ENCODE measurements at places on chromosomes 3 and 15.

DNA sequence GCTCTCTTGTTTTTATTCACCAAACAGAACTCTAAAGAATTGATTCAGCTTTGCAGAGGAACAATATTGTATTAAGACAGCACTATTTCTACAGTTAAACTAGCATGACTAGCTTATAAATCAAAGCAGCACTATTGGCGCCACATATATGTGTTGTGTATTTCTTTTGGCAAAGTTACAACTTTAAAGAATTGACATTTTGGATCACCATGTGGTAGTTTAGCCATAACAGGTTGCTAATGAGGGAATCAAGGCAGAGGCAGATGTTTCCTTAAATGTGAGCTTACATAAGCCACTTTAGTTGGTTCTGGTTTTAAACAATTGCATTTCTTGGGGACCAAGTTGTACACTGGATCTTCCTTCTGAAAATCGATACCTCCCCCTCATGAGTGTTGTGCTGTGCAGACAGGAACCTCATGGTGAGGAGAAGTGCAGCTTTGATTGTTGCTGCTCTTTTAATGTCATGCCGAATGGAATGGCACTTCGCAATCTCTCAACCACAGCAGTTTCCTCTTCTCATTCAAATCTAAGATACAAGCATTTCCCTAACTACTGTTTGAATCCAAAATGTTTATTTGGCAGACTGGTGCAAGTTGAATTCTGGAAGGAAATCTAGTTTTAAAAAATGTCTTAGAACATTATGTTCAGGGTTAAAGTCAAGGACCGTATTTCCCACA lies 151.2 kb downstream of the MYRIP start:
- DNase-seq = no peak

DNA sequence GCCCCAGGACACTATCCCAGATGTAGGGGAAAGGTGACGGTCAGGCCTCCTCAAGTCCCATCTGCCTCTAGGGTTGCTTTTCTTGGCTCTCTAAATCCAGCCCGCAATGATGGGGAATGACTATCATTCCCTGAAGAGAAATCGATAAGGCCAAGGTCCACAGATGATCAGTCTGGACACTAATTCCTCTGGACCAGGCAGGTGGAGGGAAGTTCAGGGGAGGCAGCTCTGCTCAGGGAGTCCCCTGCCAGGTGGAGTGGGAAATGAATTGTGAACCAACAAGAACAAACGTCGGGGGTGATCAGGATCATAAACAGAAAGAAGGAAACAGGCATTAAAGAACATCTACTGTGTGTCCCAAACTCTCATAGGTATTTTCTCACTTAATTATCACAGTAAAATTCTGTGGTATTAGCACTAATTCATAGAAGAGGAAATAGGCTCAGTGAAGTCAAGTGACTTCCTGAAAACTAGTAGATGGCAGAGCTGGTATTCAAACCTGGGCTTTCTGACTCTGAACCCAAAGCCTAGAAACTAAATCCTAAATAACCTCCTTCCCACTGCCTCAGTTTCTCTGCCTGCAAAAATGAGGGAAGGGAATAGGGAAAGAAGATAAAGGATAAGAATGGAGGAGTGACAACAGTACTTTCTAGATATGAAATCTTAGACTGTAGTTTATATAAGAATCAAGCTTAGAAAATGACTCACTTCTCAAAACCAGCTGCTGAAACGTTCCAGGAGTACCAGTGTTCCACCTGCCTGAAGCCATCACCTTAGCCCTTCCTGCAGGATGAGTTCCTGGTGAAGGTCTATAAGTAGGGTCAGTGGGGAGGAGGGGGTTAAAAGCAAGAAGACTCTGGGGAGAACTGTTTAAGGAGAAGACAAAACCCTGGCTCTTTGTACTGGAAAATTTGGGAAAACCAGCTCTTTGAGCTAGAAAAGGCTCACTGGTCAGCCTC lies 7.5 kb downstream of the BMF start:
- no peak for DNase-seq

DNA sequence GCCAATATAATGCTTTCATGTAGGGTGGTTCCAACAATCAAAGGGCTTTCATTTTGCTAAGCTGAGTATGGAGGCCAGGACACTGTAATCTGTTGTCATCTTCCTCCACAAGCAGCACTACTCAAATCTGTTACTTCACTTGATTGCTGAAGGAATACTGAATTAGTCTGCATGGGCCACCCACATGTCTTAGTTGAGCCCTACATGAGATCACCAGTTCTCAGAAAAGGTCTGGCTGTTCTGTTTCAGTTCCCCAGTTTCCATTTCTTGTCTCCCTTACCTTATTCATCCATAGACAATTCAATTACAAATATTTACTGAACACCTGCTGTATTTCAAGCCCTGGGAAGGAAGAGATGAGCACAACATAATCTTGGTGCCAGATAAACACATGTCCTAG lies 119.2 kb downstream of the FHIT start:
- DNase-seq = no peak

GRCh38 chr15:93124126-93124525 lies 35.1 kb upstream of the RGMA start:
- no peak for DNase-seq

DNA sequence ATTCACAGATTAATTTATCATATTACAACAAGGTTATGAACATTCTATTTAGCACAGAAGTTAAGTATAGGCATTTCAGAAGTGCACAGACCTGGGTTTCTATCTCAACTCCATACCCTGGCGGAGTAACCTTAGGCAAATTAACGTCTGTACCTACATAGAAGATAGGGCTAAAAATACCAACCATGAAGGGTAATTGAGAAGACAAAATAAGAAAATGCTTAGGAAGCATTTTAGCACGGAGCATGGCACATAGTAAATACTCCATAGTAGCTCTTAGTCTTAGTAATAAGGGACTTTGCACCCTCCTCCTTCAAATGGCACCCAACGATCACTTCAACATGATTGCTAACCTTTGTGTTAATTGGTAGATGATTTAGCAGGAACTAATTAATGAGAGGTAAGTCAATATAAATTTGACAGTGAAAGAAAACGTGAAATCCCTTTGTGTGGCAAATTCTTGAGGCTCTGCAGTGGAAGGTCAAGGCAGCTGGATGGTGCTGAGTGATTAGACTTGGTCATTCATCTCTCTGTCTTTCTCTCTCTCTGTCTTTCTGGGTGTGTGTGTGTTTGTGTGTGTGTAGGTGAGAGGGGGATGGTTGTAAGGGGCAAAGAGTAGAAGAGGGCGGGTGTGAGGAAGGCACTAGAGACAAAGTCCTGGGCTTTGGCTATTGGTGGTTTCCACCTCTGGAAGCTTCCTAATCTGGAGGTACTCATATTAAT lies 131.1 kb upstream of the PHLDB2 start:
- no peak for DNase-seq

DNA sequence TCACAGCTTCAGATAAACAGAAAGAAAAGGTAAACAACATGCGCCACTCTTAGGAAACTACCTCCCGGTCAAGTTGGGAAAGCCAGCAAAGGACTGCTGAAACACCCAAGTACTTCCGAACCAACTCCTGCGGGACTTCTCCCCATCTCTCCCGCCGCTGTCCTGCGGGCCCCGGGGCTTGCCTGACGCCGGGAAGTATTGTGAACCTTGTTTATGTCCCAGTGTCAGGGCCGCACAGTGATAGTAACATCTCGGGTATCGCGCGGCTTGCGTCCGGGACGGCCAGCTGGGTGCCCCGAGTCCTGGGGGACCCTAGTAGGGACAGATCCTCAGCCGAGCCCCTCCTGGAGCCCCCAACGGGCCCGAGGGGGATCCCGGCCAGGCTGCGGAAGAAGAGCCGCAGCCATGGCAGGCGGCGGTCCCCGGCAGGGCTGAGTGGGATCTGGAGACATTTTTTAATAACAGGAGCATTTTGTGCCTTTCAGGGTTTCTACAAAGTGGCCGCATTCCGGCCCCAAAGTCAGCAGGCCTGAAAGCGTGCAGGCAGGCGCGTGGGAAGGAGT lies 756 bp downstream of the CLPX start:
- DNase-seq = peak; percentile 72

DNA sequence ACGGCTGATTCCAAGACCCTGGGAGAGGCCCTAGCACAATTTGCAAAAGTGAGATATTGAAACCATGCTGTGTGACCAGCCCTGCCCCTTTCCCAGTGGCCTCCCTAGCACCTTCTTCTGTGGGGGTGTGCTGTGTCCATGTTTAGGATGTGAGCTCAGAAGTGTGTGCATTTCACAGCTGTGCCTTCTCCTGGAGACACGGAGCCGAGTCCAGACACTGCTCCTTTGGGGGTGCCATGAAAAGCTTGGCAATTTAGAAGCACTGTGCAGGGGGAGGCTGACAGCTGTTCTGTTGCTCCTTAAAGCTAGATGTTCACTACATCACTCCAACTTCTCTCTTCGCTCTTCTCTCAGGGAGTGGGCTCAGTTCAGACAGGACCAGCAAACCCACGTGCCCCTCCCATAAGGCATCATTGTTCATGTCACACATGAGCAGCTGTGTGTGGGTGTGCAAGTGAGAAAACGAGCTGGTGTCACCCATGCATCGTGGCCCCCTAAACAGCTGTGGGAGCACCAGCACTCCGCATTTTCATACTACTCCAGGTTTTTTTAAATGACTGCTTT lies 492.6 kb downstream of the GABRG3 start:
- no peak for DNase-seq

DNA sequence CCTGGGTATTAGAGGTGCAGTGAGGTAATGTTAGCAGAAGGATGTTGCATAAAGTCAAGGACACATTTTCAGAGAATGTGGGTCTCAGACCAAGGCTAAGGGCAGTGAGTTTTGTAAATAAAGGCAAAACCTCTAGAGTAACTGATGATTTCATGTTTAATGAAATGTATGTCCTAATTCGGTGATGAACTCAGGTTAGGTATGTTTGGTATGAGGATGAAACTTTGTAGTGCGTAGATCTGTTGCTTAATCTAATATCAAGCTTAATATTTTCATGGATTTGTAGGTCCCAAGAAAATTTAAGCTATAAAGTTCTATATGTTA lies 3.6 kb downstream of the USP50 start:
- DNase-seq = no peak

DNA sequence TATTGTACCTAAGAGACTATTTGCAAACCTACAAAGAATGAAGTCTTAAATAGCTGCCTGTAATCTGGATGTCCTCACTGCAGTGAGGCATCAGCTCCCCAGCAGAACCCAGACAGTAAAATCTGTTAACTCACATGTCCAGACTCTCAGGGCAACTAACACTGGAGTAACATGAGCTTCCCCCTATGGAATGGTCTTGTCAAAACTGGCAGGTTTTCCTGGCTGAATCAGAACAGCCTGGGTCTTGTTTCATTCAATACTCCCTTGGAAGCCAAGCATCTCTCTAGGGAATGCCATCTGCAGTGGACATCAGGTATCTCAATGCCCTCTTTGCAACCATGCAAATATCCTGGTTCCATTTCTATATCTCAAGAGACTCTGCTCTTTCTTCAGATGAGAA lies 24.4 kb downstream of the PTPN9 start:
- no peak for DNase-seq

DNA sequence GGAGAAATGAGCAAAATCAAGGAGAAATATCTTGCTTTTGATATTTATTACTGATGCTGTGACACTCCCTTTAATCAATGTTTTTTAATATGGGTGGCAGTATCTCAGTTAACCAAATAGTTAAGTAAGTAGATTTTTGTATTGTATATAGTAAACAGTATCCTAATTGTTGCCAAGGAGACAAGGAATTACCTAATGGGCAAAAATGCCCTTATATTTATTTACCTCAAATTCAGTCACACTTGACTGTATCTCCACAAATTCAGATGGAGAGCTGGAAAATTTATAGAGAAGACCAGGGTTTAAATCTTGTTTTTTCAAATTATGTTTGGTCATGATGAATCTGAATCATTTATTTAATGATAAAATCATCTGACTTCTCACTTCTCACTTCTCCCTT lies 3.6 kb upstream of the CHD2 start:
- no peak for DNase-seq

GRCh38 chr15:42707873-42708544 lies 28.9 kb downstream of the CDAN1 start:
- no peak for DNase-seq

GRCh38 chr3:97181704-97182103 lies 367.3 kb downstream of the EPHA6 start:
- DNase-seq = no peak

DNA sequence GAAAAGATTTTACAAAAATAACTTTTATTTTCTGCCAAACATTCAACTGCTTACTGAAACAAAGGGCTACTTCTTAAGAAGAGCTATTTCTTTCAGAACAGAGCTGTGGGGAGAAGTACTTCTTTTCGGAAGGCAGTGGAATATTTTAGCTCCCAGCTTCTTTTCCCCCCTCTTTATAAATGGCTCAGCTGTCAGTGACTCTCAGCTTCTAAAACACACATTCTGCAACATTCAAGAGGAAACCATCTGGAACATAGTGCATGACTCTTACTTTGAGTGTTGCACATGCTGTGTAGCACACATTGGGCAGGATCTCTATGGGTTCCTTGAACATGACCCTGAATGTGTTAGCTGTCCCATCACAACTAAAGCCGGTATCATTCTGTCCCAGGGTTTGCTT lies 7.0 kb upstream of the C15orf40 start:
- no peak for DNase-seq

- DNase-seq = no peak
Measured at GRCh38 chr15:40096094-40096891, 12.4 kb downstream of the BMF start.

GRCh38 chr3:188165596-188165995 lies 11.6 kb downstream of the LPP start:
- DNase-seq = no peak

GRCh38 chr3:174710612-174711011 lies 148.5 kb upstream of the NAALADL2 start:
- DNase-seq = no peak

DNA sequence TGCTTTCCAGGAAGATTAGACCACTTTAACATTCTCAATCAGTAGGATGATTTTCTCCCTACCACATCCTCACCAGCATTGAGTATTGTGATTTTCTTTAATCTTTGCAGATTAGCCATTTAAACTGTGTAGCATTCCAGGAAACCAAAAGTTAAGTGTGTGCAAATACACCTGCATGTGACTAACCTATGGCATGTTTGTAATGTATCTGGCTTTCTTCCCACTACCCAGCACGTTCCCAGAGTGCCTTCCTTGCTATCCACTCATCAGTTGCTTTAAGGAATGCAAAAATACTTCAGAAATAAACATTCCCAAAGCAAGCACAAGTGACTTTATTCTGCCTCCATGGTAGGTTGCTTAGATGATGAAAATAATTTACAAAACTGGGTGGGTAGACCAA lies 74.2 kb downstream of the ATG7 start:
- DNase-seq = no peak

- no peak for DNase-seq
Measured at GRCh38 chr3:134651347-134652041, 672 bp upstream of the KY start.

DNA sequence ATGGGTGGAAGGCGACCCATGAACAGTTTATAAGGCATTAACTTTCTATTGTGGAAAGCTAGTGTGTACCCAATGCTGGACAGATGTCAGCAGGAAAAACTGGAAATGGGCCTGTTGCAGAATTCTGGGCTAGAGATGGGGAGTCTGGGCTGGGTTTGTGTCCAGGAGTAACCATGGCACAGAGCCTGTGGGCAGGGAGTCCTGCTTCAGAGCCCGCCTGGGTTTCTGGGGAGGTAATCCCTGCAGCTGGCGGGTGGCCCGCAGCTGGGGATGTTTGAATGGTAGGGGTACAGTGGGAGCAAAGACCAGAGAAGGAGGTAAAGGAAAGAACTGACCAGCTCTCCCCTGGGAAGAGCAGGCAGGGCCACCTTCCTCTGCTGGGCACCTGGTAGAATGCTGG lies 25.7 kb downstream of the ACAA1 start:
- no peak for DNase-seq

All from K562 (cell line).